ENCODE measurements at places on chromosomes 11 and 22.

DNA sequence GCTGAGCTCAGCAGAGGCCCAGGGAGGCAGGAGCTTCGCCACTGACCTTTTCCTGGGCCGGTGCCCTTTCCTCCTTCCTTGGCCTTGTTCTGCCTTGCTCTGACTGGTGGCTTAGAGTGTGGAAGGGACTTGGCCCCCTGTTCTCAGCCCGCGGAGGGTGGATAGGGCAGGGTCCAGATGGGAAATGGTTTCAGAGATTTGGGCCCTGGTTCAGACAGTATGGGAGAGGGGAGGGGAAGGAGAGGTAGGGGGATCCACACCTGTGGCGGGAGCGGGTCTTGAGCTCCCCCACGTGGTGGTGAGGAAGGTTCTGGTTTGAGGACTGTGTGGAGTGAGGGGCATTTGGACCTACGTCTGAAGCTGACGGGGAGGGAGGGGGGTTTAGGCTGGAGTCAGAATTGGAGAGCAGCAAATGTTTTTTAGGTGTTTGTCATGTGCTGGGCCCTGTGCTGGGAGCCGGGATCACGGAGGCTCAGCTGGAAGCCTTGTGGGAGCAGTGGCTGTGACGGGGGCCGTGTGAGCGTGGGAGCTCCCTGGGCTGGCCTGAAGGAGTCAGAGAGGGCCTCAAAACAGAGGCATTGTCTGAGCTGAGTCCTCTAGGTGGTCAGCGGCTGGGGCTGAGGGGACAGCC lies 27.2 kb downstream of the SHANK3 start:
- no peak for DNase-seq

DNA sequence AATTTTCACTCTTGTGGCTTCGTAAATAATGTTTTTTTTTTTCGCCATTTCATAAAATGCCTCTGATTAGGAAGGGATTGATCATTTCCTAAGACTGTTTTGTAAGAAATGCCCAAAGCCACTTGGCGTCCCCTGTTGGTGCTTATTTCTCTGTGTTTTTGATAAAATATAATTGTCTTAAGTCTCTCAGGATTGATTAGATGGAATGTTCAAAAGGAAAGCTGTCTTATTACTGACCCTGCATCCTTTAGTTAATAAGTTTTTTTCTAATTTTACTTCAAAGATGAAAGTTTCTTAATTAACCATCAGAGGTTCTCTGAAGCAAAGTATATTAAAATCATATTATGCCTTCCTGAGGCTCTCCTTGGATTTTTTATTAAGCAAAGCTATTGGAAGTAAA lies 624.3 kb upstream of the TENM4 start:
- no peak for DNase-seq

DNA sequence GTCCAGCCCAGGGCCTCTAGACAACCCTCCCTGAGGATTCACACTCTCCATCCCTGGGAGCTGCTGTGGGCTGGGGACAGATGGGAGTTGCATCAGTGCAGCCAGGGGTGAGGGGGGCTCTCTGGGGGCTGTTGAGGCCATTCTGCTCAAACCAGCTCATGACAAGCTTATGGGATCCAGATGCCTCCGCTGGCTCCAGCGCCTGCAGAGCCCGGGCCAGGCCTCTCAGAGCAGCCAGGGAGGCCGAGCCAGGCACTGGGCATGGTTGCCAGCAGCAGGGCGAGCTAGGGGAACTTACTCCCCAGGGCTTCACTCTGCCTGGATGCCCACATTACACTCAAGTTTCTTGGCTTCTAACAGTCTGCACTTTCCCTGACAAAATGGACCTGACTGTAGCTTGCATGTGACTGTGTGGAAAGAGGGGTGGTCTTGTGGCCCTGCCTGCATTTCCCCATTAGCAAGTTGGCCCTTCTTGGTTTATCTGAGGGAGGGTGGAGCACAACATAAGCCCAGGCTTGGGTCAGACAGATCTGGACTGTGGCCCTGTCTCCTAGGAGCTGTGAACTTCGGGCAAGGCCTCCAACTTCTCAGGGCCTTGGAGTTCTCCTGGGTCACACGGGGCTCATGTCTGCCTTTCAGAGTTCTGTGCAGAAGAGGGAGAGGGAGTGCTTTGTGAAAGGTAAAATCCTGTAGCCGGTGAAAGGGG lies 34.5 kb upstream of the CYB5R3 start:
- no peak for DNase-seq

DNA sequence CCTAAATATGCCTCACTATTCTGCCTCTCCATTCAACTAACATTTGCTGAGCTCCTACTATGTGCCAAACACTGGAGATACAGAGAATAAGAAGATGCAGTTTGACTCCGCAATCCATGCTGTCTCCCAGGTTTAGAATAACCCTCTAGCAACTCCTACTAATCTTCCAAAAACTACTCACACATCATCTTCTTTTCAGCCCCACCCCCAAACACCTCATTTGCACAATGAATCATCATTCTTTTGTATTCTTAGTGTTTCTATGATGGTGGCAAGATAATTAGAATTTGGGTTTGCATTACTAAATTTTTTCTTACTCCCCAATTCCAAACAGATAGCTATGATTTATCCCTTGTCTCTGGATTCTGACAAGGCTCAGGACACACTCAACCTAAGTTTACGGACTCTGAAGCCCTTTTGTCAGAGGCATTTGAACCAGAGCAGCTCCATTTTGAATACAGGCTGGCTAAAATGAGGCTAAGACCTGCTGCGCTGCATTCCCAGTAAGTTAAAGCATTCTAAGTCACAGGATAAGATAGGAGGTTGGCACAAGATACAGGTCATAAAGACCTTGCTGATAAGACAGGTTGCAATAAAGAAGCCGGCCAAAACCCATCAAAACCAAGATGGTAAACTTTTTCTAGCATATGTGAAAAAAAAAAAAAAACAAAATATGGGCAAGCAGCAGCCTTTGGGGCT lies 1038.9 kb downstream of the DLG2 start:
- DNase-seq = no peak

- DNase-seq = no peak
Measured at GRCh38 chr22:26584010-26584409, 5.9 kb downstream of the TPST2 start.

DNA sequence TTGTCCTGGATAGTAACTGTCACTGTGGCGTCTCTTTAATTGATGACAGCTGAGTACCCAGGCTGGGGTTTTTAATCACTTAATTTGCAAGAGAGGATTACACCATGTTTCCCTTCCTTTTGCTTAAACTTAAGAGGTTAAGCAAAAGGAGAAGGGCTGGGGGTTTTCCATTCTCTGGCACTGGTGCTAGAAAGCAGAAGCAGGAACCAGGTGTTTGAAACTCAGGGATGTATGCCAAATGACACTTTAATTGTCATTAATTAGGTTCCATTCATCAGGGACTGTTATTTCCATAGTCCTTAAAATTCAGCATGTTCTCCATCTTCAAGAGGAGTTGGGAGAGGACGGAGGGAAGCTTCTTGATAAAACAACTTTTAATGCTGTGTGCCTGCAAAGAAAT lies 746.2 kb downstream of the NELL1 start:
- no peak for DNase-seq

DNA sequence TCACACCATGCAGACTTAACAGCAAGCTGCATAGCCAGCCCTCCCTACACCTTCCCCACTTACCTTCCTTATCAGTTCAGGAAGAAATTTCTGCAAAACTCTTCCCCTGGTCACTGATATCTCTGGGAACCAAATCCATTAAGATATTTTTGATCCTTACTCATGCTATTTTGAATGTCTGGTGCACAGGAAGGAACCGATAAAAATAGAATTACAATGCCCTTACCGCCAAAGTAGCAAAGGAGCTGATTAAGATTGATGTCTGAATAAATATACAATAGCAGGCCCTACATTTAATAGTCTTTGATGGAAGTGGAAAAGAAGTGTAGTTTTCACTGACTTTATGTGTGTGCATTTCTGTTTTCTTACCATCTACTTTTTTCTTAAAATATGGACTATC lies 117.3 kb downstream of the MPPED2 start:
- no peak for DNase-seq

- peak; percentile 49 for DNase-seq
Measured at GRCh38 chr11:976431-977160, 50.9 kb downstream of the AP2A2 start.

DNA sequence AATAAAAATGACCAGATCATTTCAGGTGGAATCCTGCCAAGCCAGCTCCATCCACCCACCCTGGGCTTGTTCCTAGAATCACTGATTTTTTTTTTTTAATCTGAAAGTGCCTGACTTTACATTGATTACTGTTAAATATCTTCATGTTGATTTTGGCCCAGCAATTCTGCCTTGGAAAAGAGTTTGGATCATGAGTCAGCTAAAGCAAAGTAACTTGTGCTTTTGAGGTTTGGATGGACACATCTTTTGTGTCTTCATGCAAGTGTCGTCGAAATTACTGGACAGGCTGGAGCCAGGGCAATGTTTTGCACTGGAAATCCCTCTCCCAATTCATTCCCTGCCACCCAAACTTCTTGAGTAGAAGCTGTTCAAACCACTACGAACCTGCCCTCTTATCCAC lies 164.0 kb upstream of the SYT13 start:
- no peak for DNase-seq

DNA sequence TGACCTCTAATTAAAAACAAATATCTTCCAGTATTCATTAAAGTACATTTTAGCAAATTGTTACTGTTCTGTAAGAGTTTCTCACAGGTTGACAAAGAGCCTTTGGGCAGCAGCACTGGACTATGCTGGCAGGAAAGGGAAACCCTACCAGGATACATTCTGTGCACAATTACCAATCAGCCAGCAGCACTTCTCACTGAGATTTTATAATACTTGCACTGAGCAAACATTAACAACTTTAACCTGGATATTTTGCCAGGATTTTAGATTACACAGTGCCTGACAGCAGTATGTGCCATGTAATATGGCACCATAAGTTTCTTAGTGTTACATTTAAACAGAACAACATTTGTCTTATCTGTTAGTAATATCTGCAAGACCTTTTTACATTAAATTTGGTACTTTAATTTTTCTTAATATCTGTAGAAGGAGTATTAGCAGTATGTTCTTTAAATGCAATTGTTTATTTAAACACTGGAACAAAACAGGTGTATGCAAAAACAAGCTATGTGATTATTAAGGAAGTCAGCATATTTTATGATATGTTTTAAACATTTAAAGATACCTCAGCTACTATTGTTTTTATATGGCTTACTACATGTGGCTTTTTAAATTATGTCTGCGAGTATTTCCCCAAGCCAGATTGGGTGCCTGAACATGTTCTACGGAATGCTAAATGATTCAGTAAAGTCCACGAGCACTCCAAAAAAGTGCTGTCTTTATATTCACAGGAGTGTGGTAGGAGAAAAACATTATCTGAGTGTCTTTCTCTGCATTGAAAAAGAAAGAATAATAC lies 699.0 kb upstream of the LUZP2 start:
- DNase-seq = no peak

DNA sequence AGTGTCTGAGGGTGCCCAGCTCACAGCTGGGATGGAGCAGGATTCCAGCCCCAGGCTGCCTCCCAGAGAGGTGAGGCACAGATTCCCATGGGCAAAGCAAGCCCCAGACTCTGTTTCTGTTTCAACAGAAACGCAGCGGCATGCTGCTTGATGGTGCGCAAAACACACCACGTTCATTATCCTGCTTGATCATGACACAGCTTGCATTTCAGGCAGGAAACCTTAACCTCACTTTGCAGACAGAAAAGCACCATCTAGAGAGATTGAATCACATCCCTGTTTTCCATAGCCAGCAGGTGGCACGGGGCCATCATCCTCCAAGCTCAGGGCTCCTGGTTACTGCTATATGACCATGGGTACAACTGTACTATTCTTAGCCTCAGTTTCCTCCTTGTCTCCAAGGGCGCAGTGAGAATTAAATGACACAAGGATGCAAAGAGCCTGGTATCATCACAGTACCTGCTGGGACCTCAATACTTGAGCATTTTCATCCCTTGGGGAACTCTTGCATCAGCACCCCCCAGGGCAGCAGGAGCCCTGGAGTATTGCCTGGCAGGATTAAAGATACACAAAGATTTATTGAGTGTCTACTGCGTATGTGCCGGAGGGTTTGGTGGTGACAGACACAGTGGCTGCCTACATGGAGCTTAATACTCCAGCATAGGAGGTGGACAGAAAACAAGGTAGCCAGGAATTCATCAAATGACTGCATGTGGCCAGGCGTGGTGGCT lies 110.0 kb downstream of the TP53I11 start:
- no peak for DNase-seq

DNA sequence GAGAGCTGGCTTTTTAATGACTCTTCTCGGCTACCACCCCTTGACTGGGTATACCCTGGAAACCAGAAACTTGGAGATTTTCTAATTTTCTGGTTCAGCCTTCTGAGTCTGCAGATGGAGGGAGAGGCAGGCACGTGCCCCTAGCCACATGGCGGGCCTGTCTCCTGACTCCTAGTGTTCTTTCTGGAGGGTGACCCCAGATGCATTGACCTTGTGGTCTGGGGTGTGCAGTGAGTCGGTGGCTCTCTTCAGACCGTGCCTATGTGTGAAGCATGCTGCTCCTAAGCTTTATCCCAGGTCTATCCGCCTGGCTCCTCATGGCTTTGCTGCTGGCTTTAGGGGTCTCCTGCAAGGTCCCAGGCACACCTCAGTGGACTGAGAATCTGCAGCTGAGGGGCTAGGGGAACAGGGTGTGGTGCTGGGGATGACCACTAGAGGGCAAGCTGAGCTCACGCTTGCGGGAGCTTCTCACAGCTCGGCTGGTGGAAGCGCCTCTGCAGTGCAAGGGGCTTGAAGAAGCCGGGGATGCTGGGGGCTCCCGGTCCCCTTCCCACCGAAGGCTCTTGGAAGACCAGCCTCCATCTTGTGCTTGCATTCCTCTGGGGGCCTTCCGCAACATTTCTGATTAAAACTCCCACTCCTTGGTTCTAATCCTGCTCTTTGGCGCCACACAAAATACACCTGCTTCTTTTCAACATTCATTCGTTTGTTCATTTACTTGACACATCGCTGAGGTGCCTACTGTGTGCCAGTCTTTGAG lies 51.8 kb downstream of the OTOG start:
- DNase-seq = peak; percentile 32

GRCh38 chr11:67378544-67378943 lies 5.1 kb upstream of the CLCF1 start:
- no peak for DNase-seq

- no peak for DNase-seq
Measured at GRCh38 chr11:134932761-134933160, 520.7 kb upstream of the B3GAT1 start.

Data from occipital lobe (tissue), 3 donors.